ENCODE measurements at places on chromosomes 2 and 18.

DNA sequence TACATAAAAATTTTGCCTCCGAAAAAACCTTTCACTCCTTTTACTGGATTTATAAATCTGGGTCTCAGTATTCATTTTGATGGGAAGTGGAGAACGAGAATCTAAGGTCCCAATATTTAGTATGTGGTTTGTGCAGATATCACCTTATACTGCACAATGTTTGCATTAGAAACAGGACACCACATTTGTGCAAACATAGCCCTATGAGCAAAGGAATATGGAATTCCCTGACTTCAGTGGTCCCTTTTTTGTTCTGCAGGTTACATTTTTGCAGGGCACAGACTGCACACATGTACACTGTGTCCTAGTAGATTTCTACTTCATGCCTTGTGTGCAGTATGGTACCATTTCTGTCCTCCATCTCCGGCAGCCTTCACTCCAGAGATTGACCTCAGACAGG is 130.0 kb downstream of the CDH19 start:
- DNase-seq: no peak

GRCh38 chr2:186590759-186591505 is 1.1 kb downstream of the ITGAV start:
- no peak for DNase-seq

DNA sequence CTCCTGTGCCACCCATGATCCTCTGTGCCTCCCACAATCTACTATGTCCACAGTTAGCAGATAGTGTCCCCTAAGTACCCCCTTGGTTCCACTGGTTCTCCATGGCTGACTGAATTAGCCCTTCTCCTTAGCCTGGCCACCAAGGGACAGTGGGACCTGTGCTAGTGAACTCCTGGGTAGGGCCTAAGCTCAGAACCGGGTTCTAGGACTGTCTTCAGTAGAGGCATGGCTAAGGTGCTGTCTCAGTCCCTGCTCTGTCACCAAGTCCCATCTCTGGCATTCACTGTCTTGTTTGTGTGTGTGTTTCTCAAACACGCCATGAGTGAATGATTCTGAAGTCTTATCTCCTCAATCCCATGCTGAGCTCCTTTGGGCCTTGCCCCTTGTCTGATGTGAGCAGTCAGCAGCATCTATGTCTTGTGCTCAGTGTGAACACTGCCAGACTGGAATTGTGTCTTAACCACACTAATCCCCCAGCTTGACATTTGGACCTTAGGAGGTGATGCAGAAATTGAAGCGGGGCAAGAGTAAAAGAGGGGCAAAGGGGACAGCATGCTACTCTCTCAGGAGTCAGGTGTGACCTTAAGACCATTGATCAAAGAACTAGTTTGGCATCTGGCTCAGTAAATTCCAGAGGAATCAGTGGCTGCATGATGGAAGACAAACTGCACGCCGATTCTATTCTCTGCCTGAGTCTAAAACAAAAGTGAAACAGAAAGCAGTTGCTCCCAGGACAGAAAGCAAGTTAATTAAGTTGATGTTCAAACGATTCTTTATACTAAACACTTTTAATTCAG is 190.5 kb downstream of the ALPK2 start:
- peak; percentile 66 for DNase-seq

DNA sequence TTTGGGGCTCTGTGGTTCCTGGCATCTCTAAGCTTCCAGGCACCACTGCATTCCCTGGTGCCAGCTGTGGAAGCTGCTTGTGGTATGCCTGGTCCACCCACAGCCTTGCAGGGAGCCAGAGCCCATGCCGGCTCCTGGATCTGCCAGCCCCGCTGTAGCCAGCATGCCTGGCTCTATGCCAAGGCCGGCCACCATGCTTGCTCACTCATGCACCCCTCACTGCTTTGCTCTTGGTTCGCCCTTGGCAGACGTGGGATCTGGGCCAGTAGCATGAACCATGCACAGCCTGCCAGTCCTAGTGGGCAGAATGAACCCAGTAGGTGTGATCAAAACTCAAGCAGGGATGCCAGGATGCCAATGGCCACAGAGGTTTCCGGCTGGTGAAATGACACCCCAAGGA is 634.2 kb upstream of the TMEFF2 start:
- DNase-seq: no peak

DNA sequence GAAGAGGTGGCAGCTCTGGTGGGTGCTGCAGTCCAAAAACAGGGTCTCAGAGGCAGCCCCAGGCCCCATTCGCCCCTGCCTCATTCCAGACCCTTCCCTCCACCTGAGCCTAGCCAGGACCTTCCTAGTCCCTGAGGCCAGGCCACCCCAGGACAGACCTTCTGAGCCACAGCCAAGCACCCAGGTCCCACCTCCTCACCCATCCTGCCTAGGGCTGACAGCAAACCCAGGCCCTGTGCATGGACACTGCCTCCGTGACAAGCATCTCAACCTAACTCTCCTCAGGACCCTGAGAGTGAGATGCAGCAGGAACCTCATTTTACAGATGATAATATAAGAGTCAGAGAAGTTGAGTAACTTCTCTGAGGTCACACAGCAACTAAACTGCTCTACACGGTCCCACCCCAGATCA is 15.5 kb downstream of the ADRA2B start:
- no peak for DNase-seq

- no peak for DNase-seq
Observed at GRCh38 chr18:26628017-26628416, 79.7 kb upstream of the KCTD1 start.

DNA sequence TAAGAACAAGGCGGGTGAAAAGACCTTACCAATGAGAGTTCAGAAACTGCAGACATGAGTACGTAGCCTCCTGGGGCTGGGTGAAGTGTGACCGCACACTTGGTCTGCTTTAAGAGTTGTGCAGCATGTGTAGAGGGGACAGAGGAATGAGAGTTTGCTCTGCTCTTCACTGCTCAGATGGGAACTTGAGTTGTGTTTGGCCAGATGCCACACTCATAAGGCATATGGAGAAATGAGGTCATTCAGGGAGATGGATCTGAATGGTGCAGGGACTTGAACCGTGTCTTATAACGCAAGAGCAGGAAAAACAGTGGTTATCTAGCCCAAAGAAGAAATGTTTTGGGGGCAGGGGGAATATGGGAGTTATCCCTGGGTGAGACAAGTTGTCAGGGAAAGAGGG is 273.8 kb upstream of the LYPD1 start:
- no peak for DNase-seq

DNA sequence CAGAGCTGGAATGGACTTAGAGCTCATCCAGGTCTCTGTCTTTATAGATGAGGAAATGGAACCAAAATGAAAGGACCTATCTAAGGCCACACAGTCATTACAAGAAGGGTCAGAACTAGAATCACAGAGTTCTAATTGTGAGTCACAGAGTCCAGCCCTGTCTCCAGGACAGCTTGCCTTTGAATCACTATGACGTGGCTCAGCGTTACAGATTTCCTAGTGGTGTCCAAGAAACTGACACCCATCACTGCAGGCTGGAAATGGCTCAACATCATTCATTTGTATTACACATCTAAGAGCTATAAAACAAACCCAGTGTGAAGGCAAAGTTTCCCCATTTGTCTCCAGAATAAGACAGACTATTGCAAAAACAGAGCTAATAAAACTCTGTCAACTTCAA is 164.3 kb upstream of the SIX2 start:
- DNase-seq: no peak

DNA sequence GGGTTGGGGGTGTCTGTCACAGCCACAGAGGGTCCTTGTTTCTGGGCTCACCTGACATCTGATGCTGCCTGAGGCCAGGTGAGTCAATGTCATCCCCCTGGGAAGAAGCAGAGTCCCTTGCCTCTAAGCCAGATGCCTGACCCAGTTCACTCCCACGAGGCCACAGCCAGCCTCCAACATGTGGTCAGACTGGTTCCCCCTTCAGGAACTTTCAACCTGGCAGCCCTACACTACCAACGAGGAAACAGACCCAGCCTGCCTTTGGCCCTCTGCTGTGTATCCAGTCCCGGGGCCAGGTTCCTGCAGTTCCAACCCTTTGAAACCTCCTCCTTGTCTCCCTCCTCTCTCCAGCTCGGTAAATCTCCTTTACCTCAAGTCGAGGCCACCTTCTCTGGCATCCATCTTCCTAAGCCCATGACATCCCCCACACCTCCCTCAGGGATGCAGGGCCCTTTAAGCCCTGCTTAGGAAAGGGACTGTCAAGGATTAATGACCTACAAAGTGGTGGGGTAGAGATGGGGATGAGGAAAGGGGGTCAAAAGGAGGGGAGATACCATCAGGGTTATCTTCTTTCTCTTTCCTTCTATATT is 49.2 kb upstream of the SMAD2 start:
- DNase-seq: no peak

GRCh38 chr18:36185901-36186460 is 1.3 kb upstream of the MOCOS start:
- no peak for DNase-seq

GRCh38 chr2:207558079-207558491 is 28.3 kb downstream of the CREB1 start:
- DNase-seq: no peak

DNA sequence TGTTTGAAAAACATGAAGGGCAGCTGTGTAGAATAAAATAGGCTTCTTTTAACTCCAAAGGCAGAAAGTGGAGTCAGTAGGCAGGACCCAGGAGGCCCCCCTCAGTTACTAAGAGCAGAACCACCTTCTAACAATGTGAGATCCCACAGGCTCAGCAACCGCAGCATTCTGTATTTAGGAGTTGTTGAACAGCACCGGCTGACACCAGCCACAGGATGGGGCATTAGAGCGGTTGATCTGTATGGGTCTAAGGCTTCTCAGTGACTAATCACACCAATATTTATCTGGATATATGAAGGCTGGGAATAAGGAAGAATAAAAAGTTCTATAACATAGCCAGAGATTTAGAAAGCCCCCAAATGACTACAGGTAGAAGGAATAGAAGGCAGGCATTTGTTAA is 51.7 kb downstream of the MYO5B start:
- DNase-seq: no peak

- no peak for DNase-seq
Observed at GRCh38 chr2:217120429-217120828, 260.6 kb upstream of the TNP1 start.

DNA sequence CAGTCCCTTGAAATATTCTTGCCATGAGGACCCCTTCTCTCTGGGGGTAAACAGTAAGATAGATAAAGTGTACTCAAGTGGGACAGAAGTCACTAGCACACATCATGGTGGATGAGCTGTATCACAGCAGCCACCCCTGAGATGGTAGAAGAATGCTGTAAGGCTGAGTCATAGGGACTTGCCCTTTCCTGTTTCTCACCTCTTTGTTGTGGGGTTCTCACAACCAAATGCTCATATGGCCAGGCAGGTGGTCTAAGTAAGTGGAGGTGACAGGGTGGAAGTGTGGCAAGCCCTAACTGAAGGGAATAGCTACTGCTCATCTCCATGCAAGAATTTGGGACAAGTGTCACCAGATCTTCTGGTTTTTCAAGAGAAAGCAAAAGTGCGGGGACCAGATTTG is 202.7 kb upstream of the SLC14A2 start:
- no peak for DNase-seq

DNA sequence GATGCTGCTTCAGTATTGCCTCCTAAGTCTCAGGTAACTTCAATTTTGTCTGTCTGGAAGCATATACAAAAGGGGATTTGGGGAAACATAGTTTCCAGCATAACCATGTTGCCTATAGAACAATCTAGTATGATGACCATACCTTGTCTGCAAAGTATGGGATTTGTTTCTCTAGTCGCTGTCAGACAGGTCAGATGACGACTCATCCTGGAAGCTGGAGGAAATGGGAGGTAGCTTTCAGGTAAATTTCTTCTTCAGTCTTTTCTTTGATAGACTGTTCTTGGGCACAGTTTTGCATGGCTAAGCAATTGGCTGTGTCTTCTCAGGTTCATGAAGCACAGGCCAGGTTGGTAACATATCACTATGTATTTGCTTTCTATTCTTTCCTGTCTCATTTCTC is 2.8 kb upstream of the OSBPL6 start:
- DNase-seq: no peak

DNA sequence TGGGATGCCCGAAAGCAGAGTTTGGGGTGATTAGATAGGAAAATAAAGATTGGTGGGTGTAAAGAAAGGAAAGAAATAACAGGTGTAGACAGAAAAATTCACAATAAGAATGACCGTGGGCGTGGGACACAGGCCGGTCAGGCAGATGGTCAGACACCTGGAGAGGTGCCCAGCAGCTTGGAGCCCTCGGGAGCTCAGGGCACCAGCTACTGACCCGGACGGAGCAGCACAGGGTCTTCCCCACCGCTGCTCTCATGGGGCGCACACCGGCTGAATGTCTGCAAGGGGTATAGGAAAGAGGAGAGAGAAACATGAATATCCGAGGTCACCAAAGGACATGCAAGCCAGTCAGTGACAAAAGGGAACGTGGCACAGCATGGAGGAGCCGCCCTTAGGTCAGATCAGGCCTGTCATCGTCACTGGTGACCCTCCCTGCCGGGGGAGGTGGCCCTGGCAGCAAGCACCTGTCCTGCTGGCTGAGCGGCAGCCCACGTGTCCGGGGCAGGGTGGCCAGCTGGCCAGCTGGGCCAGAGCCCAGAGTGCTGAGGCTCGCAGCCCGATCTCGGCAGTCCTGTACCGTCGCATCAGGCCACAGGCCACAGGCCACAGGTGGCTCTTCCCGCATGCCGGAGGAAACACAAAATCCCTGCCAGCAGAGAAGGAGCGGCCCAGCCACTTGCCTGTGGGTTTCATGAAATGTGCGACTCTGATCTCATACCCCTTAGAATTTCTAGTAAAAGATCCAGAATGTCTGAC is 112.0 kb upstream of the NDUFV2 start:
- DNase-seq: no peak

GRCh38 chr2:160043265-160043664 is 19.1 kb downstream of the PLA2R1 start:
- no peak for DNase-seq

DNA sequence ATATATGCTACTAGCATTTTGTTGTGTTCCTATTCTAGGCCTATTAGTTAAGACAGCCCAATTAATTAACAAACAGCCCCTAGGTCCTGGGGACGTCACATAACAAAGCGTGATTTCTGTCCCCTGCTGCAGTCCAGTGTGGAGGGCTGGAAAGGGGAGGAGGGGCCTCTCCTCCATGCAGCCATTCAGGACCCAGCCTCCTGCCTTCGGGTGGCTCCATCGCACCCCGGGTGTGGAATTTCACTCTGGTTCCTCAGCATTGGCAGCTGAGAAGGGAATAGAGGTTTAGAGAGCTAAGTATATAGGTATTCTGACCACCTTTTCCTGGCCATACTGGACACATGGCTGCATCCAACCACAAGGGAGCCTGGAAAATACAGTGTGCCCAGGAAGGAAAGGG is 42.4 kb downstream of the MC2R start:
- DNase-seq: no peak

DNA sequence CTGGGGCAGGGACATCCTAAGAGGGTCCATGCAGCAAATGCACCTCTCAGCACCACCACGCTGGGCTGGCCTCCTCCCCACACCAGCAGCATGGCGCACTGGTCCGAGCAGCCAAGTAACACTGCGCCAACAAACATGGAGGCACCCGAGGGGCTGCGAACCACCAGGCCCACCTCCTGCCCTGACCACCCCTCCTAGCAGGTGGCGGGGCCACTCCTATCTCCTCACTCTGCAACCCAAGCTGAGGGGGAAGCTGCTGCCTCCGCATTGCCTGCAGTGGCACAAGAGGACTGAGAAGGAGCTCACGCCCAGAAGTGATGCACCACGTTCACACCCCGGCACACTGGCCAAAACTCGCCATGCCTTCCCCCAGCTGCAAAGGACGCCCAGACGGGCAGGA is 94.4 kb downstream of the EIPR1 start:
- DNase-seq: no peak

GRCh38 chr2:241507430-241508239 is 749 bp downstream of the STK25 start:
- DNase-seq: peak; percentile 10

- DNase-seq: no peak
Observed at GRCh38 chr18:36974686-36975085, 145.8 kb downstream of the KIAA1328 start.

GRCh38 chr2:46344706-46345105 is 47.5 kb downstream of the EPAS1 start:
- no peak for DNase-seq

All from T-helper 2 cell (primary cell).